Panc1 (cell line): ENCODE measurements at places on chromosomes 6 and 20. TPM values are rescaled to one million over a fixed set of nuclear protein-coding genes. Genes with fewer than 3 reads are reported as not detected.

Gene SIRPD
- not detected for total RNA-seq

Gene STK4
- total RNA-seq: 50.2 TPM

Gene SSTR4
- total RNA-seq: not detected

Gene HLA-DPB1
- total RNA-seq: 0.64 TPM

Gene NKAIN4
- total RNA-seq: 5.5 TPM

Gene HLA-DRA
- 1.7 TPM for total RNA-seq

DNA sequence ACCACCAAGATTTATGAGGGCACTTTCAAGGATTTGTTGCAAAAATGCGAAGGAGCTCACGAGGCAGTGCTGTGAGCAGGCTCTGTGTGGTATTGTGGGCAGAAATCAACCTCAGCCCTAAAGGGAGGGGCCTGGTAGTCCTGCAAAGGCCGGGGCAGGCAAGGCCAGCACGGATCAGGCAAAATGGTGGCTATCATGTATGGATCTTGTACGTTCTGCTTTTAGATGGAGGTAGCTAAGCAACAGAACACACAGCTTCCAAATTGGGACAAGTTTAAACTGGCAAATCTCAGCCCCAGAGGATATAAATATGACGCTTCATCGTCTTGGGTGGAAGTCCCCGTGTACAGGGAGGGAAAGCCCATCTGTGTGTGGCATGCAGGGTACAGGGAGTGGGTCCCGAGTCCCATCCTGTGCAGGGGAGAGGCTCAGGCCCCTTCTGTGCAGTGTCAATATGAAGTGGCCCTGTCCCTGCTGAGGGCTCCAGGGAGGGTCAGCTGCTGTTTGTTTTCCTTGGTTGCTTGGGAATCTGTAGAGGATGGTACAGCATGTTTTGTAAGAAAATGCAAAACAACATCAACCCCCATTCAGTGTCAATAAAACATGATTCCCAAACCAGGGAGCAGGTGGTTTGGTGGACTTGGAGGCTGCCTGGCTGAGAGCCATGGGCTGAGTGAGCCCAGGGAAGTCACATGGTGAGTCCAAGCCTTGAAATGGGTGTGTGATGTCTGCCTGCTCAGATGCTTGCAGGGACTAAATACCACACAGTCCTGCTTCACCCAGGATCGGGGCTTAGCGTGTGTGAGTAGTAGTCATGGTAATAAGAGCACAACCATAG, 113.0 kb downstream of the SYCP2 start:
- H3K27me3 ChIP-seq: no peaks in the 10 kb centered on the region; the same call in 1 of the 2 replicates
- H3K36me3 ChIP-seq: no peaks in the 10 kb centered on the region
- no peak overlapping the region for H3K4me3 ChIP-seq

GRCh38 chr6:18280084-18280483, 15.8 kb upstream of the DEK start:
- no peak overlapping the region for H3K4me3 ChIP-seq
- H3K36me3 ChIP-seq: no peaks in the 10 kb centered on the region
- no peak for DNase-seq
- H3K27me3 ChIP-seq: peaks cover 12% of the 10 kb centered on the region
- no peak overlapping the region for H3K27ac ChIP-seq
- H3K4me1 ChIP-seq: 0 out of 2 replicates have a peak, but pooled peaks cover 5% of the 10 kb centered on the region

Gene ATP6V1G2
- total RNA-seq: 0.98 TPM

Gene CCN5
- total RNA-seq: 15.2 TPM

Gene CPNE5
- total RNA-seq: 0.44 TPM

- DNase-seq: no peak
- no peak overlapping the region for H3K27ac ChIP-seq
- H3K4me3 ChIP-seq: no peak overlapping the region
- no peaks in the 10 kb centered on the region for H3K27me3 ChIP-seq
- no peaks in the 10 kb centered on the region for H3K4me1 ChIP-seq
Observed at GRCh38 chr20:24199501-24199900, 210.9 kb upstream of the GGTLC1 start.
